H1 (cell line): ENCODE measurements at places on chromosomes 1 and 21.

GRCh38 chr21:26836528-26836927, 8.7 kb downstream of the ADAMTS1 start:
- DNase-seq, result no peak

DNA sequence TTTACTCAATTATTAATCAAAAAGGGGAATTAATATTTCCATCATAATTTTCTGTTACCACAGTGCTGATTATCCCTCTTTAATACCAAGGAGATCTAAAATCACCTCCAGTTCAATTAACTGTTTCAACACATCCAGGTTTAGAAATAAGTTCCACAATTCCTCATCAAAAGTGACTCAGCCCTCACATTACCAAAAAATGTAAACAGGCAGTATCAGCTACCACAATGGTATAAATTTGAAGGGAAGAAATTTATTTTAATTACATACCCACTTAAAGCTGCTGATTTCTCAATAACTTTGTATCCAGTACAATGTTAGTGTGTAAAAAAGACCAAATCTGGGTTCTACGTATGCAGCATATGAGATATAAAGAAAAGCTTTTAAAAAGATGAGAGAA, 51.9 kb downstream of the EIF4G3 start:
- no peak for DNase-seq

DNA sequence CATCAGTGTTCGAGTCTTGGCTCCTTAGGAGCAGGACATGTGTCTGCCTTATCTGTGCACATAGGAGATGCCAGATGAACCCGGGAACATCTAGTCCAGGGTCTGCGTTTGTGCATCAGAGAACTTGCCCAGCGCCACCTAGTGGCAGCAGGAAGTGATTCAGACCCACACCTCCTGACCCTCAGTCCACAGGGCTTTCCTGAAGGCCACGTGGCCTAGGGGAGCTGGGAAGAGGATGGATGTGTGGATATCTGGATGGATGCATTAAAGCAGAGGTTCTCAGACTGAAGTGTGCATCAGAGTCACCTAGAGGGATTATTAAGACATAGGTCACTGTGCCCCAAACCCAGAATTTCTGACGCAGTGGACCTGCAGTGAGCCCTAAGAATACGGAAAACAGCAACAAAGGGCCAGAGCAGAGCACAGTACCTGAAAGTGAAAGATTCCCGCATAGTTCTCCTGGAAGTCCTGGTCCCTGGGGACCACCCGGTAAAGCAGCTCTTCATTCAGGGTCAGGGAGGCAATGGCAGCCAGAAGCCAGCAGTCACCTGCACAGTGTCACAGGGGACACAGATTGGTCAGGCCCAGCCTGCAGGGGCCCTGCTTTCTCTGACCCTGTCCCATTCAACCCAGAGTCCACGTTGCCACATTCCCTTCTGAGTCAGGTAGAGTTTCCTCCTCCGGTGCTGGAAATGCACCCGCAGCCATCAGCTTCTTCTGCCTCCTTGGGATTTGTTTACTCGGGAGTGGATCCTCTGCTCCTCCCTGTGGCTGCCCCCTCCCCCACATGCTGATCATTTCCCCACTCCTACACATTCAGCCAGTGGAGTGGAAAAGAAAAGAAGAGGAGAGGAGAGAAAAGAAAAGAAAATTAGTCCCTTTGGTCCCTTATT, 37.0 kb downstream of the CAPN8 start:
- DNase-seq, result peak; percentile 76

DNA sequence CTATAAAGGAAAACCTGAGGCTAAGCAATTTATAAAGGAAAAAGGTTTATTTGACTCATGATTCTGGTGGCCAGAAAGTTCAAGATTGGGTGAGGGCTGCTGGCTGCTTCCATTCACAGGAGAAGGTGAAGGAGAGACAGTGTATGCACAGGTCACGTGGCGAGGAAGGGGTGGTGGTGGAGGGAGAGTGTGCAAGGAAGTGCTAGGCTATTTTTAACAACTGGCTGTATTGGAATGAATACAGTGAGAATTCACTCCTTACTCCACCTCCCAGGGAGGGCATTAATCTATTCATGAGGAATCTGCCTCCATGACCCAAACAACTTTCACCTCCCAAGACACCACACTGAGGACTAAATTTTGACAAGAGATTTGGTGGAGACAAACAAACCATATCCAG, 51.0 kb downstream of the SYDE2 start:
- no peak for DNase-seq

- DNase-seq, result no peak
Observed at GRCh38 chr1:207581496-207582153, 63.3 kb upstream of the CR1L start.

GRCh38 chr1:234231061-234231892, 142.0 kb upstream of the COA6 start:
- DNase-seq, result no peak

GRCh38 chr1:152036267-152037216, at the start of gene S100A11:
Gene S100A11 (minus strand): TSS chr1:152037004. CDS start chr1:152036915, 89 bp downstream.
- no peak for DNase-seq

DNA sequence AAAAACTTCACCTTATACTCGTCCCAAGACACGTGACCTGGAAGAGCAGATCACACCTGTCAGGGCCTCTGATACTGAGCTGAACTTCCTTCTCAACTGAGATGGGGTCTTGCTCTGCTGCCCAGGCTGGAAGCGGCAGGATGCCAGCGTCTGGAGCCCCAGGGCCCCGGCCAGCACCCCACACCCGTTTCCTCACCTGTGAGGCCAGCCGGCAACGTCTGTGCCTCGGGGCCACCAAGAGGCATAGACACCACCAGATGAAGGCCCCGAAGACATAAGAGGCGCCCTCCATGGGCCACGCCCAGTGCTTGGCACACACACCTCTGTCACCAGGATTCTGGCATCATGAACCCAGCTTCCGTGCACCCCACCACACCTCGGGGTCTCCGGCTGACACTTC, 8.5 kb downstream of the SDF4 start:
- DNase-seq, result no peak

DNA sequence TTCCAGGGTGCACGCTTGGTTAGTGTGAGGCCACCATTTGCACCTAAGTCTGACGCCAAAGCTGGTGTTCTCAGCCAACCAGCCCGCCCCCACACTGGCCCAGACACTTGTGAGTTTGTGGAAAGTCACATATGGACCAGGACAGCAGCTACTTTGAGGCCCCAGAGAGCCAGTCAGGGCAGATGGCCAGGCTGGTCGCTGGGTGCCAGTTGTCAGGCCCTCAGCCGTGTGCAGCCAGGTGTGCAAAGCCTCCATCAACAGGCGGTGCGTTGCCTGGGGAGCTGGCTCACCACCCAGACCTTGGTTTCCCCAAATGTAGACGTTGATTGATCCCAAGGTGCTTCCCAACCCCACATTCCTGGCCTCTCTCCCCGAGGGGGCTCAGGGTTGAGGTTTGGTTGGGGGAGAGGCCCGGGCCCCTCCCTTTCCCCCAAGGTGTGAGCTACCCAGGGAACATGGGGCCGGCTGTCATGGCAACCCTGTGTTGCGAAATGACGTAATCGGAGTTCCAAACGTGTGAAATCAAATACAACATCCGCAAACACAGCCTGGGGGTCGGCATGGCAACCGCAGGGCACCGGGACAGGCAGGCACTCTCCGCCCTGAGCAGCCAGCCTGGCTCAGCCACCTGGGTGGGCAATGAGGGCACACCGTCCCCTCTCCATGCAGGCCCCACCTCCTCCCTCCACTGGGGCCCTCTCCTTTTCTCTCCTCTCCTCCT, 42.2 kb upstream of the WNT4 start:
- peak; percentile 57 for DNase-seq

GRCh38 chr1:2640626-2641025, 7.8 kb upstream of the MMEL1 start:
- DNase-seq, result no peak

GRCh38 chr1:204960306-204961125, 82.5 kb upstream of the CNTN2 start:
- DNase-seq, result no peak

DNA sequence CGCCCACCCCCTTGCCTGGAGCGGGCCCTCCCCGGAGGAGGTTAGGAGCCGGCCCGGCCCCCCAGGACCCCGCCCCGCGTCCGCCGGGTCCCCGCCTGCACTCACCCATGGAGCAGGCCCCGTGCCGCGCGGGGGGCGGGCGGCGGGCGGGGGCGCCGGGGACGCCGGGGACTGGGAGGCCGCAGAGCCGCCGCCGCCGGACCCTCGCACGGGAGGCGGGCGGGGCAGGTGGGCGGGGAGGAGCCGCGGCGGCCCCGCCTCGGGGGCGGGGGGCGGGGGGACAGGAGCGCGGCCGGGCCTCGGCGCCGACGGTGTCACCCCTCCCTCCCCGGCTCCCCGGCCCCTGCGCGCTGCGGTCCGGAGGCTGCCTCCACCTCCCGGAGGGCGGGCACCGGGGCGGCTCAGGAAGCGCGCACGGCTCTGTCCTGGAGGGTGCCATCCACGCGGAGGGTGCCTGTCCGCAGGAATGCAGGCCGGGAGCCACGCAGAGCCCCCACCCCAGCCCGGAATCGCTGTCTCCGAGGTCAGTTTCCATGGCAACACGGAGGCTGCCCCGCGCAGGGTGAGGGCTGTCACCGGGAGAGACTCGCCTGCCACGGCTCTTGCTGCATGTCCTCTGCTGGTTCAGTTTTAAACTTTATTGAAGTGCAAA, 5.9 kb upstream of the PLEKHG5 start:
- no peak for DNase-seq

GRCh38 chr1:4673494-4673893, 19.1 kb downstream of the AJAP1 start:
- no peak for DNase-seq

- no peak for DNase-seq
Observed at GRCh38 chr21:37118187-37118826, 45.3 kb downstream of the TTC3 start.

DNA sequence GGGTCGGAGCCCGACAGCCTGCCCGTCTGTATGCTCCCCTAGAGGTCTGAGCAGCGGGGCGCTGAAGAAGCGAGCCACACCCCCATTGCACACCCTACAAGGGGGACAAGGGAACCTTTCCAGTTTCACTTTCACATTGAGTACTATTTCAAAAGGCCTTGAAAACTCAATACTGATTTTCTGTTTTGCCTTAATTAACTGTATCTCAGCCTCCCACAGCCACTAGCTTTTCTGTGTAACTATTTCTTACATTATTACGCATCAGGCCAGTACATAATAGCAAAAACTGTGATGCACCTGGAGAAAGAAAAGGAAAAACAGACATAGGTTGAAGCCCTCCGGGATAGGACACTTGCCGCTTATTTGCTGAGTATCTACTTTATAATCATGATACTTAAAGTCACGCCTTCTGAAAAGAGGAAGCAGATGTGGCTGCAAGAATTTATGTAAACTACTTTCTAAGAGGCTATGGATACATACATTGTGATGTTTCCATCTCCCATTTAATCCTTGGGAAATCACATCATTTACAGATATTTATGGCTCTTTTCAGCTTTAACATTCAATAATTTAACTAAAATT, 1719.5 kb downstream of the MRPL39 start:
- DNase-seq, result no peak

- no peak for DNase-seq
Observed at GRCh38 chr1:150995460-150995859, 11.2 kb downstream of the MINDY1 start.

GRCh38 chr1:233518344-233518743, 95.6 kb upstream of the KCNK1 start:
- peak; percentile 89 for DNase-seq

- DNase-seq, result no peak
Observed at GRCh38 chr1:46034601-46035516, 97.6 kb downstream of the PIK3R3 start.

GRCh38 chr1:115179397-115180079, 90.2 kb upstream of the TSPAN2 start:
- DNase-seq, result no peak

GRCh38 chr1:62263814-62264353, 55.4 kb downstream of the KANK4 start:
- DNase-seq, result no peak

GRCh38 chr1:181347495-181348390, 135.6 kb upstream of the CACNA1E start:
- DNase-seq, result no peak
